ENCODE measurements at places on chromosomes 5 and 9.

DNA sequence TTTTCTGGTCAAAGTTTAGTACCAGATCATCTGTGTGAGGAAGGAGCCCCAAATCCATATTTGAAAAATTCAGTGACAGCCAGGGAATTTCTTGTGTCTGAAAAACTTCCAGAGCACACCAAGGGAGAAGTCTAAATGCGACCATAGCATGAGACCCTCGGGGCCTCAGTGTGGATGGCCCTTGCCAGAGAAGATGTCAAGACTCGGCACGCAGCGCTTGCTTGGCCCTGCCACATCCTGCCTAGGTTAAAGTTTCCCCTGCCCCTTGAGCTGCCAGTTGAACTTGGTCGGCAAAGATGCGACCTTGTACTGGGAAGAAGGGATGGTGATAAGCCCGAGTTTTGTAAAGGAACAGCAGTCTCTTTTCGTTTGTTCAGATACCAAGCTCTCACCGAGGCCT, 65.8 kb downstream of the IL31RA start:
- DNase-seq, result no peak

- DNase-seq, result no peak
These were observed 7.6 kb upstream of the EGR1 start for GRCh38 chr5:138457531-138458275.

GRCh38 chr9:76086539-76086938, 196.1 kb downstream of the PCSK5 start:
- DNase-seq, result no peak

- no peak for DNase-seq
These were observed 38.7 kb downstream of the LARP1 start for GRCh38 chr5:154793599-154794524.

DNA sequence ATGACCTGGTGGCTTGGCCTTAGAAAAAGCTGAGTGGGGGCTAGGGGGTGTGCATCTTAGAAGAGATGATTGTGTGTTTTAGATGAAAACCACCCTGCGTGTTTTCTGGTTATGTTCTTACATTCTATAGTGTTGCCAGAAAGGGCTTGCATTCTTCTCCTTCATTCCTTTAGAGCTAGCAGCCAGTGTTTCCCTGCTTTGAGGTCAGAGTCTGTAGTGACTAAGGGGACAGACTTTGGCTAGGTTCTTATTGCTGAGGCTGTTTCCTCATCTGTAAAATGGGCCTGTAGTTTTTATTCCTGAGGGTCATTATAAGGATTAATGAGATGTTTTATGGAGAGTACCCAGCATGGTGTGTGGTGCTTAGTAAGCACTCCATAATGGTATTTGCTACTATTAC, 6.4 kb downstream of the MAST4 start:
- DNase-seq, result no peak

DNA sequence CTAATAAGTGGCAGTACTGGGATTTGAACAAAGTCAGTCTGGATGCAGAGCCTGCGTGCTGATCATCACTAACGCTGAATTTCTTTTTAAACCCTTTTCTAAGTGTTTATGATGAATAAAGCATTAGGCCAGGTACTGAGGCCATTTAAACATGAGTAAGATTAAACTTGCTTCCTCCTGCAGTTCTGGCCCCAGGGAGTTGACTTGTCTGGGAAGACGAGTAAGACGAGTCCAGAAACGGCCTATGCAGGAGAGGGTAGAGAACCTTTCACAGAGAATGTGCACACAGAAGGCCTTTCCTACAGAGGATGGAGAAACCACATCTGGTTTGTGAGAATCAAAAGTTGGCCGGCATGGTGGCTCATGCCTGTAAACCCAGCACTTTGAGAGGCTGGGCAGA, 42.9 kb downstream of the SPRY4 start:
- no peak for DNase-seq

GRCh38 chr5:147835386-147835798, 3.9 kb upstream of the SPINK1 start:
- no peak for DNase-seq

DNA sequence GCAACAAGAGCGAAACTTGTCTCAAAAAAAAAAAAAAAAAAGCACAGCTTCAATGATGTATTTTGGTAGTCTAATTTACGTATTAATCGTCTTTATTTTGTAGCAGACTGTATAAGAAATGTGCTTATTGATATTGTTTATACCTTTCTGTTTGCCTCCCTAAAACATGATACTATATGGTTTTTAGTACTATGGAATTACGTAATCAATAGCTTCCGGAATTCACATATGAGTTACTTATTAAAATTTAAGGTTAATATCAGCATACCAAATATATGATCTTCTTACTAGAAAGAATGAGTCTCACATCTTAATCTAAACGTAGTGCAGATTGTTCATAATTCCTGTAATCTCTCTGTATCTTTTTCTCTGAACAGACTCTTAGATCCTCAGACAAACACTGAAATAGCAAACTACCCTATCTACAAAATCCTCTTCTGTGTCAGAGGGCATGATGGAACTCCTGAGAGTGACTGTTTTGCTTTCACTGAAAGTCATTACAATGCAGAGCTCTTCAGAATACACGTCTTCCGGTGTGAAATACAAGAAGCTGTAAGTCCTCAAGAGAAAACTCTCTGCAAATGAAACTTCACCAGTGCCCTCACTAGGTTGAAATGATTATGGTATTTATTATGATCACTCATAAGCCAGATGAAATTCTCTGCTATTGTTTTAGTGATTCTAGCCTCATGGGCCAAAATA, 44.4 kb upstream of the GPR21 start:
- DNase-seq, result no peak

DNA sequence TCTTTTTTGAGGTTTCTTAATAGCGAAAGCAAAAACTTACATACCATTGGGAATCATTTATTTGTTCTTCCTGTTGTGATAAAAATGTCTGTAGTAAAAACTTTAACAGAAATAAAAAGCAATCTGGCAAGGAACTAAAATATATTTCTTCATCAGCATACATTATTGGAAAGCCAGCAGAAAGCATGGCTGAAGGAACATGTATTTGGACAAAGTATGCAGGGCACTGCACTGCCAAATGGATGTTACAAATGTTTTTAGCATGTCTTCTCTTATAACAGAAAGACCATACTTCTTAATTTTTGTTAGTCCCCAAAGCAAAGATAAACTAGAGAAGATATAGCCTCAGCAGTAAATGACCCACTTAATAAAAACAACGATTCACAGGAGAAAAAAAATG, 80.5 kb downstream of the SMIM15 start:
- no peak for DNase-seq

DNA sequence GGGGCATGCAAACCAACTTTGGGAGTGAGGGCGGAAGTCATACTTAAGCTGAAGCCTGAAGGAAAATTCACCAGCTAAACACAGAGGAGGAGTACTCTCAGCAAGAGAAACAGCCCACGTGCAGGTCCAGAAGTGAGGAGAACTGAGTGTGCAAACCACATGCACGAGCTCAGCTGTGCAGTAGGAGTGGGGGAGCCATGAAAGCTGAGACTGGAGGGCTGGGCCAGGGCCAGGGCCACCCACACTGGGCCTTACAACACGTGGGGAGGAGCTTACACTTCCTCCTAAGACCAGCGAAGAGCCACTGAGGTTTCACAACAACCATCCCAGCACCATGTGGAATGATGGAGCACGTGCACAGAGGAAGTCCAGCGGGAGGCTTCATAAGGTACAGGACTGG, 9.3 kb upstream of the WWC1 start:
- DNase-seq, result no peak

DNA sequence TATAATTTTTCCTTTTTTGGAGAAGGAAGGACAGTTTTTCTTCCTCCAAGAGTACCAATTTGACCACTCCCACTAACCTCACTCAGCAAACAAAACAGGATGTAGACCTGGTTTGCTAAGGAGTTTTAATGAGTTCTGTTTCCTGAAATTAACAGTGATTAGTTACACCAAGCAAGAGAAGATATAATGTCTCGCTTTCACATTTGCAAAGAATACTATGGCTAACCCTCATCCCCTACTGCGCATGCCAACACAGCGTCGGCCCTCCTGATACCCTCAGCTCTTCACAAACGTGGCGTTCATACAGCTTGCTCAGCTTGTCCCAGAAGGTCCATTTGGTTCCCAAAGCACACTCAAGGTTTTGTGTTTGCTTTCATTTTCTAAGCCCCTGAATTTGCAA, 41.9 kb upstream of the IPPK start:
- no peak for DNase-seq

DNA sequence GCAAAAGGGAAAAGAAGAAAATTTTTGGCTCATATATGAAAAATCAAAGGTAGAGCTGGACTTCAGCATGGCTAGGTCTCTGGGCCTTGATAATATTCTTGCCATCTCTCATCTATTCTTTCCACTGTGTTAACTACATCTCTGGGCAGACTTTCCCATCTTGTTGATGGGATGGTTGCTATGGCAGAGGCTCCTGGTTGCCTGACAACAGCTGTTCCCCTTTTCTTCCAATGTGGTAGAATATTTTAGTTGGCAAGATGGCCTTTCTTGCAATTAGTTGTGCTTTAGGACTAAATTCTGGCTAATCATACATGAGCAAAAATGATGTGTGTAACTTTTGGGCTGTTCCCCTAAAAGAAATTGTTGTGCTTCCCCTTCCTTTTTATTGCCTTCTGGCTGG, 40.2 kb upstream of the ARAP3 start:
- no peak for DNase-seq

GRCh38 chr9:96177005-96177718, 124.8 kb downstream of the HSD17B3 start:
- DNase-seq, result no peak

- no peak for DNase-seq
These were observed 202.4 kb downstream of the SLIT3 start for GRCh38 chr5:169098331-169099121.

All from stimulated activated CD8-positive, alpha-beta memory T cell treated with anti-CD3 and anti-CD28 coated beads, Interleukin-7, amount 100 ng/mL, for 48 hours (primary cell).